Kidney (tissue), 22 donors: ENCODE measurements at places on chromosomes 11 and 22. TPM values are rescaled to one million over a fixed set of nuclear protein-coding genes. Genes with fewer than 3 reads are reported as not detected.

DNA sequence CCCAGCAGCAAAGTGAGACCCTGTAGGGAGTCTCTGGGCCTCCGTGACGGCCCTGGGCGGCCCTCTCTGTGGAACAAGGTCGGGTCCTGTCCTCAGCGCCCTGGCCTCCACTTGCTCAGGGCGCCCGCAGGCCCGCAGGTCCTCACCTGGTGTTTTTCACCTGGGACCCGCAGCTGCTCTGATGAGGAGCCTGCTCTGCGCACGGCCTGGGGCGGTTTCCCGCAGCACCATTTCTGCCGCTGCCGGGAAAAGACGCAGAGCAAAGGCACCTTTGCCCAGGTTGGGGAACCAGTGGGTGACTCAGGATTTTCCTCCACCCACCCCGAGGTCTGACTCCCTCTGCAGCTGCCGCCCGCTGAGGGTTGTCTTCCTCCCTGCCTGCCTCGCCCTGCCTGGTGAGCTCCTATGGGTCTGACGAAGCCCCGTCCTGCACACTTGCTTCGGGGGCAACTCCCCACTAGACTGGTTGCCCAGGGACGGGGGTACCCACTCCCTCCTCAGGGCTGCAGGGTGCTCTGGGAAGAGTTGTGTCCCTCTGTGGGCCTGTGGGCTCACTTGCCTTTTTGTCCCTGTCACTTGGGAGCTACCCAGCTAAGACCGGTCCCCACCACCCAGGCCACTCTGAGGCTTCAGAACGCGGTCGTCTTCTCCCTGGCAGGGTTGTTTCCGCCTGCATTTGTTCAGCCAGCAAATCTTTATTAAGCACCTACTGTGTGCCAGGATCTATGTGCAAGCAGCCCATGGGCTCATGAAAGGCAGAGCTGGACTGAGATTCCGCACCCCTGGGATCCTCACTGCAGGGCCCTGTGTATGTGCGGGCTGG is 89.5 kb downstream of the KCNQ1 start:
- DNase-seq: no peak

DNA sequence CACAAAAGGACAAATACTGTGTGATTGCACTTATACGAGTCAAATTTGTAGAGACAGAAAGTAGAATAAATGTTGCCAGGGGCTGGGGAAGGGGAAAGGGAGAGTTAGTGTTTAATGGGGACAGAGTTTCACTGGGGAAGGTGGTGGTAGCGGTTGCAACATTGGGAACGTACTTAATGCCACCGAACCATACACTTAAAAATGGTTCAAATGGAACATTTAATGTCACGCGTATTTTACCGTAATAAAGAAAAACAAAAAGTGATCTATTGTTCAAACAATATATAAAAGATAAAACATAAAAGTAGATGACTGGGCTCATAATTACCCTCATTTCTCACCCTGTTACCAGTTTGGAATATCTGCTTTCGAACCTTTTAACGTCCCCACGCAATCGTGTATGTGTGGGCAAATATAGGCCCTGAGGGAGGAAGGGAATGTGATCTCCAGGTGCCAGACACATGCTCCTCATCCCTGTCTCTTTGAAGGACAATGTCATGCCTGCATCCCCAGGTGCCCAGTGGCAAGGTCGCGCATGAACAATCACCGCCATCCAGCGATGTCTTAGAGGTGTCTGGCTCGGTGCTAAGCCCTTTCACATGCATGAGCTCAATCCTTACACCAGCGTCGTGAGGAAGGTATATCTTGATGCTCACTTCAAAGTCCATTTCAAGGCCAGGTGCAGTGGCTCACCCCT is 35.3 kb downstream of the LIF start:
- no peak for DNase-seq

Gene PANX3
- total RNA-seq: not detected

- no peak for DNase-seq
Measured at GRCh38 chr22:21920341-21921183, 32.1 kb downstream of the PPM1F start.

Gene STK33
- 11.9 TPM for total RNA-seq

Gene SLC16A8
- total RNA-seq: 0.31 TPM

DNA sequence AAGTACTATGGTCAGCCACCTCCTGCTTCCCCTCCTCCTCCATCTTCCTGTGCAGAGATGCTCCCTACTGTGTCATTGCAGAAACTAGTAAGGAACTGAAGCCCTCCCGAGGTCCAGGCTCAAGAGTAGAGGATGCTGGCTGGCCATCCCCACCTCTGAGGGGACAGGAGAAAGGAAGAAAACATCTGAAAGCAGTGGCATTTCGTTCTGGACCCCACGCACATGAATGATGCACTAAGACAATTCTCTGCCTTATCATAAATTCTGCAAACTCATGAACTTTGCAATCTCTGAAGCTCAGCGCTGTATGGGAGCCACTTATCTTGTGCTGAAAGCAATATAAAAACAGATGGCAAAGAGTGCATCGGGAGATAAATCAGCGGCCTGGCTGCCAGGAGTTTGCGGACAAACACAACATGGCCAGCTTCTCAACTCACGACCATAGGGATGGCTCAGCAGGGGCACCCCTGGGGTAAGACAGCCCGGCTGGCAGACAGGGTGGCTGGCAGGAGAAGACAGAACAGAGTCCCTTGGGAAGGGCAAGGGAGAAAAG is 306.4 kb downstream of the NXPE2 start:
- DNase-seq: no peak

- no peak for DNase-seq
Measured at GRCh38 chr11:129546266-129546665, 170.6 kb downstream of the BARX2 start.

DNA sequence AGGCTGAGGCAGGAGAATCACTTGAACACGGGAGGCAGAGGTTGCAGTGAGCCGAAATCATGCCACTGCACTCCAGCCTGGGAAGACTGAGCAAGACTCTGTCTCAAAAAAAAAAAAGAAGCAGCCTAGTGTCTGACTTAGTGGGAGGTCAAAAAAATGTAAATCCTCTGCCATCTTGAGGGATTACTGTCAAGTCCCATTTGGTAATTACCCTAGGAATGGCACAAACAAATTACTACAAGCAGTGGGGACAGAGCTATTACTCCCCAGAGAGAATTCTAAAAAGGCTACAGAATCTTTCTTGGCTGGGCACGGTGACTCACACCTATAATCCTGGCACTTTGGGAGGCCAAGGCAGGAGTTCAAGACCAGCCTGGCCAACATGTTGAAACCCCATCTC is 3.8 kb downstream of the SERPING1 start:
- DNase-seq: no peak

DNA sequence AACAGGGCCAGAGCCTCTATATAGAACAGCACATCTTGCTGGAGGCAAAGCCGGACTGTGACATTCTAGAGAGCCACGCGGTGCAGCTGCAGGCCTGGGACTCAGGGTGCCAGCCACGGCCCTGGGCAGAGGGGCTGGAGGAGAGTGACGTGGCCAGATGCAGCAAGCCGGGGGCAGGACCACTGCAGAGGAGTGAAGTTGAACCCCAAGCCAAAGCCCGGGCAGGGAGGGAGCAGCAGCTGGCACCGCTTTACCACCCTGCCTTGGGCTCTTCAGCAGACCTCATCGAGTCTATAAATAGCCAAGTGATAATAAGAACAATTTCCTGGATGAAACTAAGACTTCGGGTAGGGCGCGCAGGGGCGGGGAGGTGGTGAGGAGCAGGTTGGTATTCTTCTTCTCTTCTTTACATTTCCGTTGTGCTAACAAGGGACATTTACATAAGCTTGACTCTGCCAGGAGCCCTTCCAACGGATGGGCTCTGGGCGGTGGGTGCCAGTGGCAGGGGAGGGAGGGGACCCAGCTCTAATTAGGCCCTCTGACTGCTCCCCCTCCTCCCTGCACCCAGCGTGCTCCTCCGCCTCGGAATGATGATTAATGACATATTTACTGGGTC is 110.2 kb downstream of the ST3GAL4 start:
- DNase-seq: no peak

Gene PARVA
- total RNA-seq: 80.3 TPM

DNA sequence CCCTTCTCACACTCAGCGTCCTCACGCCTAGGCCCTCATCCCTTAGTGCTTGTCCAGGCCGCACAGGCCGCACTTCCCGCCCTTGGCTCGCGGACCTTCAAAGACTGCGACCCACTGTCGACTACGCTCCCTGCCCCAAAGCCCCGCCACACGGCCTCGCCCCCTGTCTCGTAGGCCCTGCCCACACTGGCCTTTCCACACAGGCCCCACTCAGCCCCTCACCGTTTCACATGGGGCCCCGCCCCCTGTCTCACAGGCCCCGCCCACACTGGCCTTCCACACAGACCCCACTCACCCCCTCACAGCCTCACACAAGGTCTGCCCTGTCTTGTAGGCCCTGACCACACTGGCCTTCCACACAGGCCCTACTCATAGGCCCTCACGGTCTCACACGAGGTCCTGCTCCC is 11.0 kb downstream of the NRXN2 start:
- no peak for DNase-seq

Gene ARHGAP8
- 35.7 TPM for total RNA-seq

- peak; percentile 77 for DNase-seq
Measured at GRCh38 chr11:131033151-131033651, 116.9 kb upstream of the SNX19 start.

DNA sequence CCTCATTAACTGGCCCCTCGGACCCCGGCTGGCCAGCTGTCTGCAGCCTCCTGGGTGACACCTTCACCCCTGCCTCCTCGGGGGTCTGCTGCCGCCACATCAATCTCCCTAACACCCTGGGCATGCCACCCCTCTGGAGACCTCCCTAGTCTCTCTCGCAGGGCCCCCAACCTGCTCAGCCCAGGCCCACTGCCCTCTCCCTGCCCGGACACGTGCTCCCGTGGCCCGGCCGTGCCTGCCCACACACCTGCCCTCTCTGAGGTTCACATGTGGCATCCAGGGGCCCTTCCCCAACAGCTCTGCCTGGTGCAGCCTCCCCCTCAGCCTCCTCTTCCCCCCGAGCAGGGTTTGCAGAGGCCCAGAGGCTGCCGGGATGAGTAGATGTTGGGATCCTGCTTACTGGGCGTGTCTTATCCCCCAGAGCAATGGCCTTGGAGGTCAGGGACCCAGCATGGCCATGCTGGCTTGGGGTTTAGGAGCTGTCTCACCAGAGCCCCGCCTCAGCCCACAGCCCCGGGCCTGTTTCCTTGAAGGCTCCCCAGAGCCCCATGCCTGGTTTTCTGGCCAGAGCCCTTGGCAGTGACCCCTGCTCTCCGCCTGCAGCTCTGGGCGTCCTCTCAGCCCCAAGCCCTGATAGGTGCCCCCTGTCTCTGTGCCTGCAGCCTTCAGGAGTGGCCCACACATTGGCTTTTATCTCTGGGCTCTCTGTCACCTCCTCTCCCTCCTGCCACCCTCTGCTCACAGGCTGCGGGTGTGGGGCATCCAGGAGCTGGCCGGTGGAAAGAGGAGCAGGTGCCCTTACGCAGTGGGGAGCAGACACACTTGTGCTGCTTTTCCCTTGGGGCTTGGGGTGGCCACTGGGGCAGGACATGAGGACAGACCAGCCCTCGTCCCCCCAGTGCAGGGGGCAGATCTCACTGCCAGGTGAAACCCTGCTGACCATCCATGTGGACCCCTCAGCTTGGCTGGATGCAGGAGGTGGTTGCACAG is 25.7 kb upstream of the SEPTIN5 start:
- DNase-seq: no peak

Gene ASPHD2
- 4.5 TPM for total RNA-seq

DNA sequence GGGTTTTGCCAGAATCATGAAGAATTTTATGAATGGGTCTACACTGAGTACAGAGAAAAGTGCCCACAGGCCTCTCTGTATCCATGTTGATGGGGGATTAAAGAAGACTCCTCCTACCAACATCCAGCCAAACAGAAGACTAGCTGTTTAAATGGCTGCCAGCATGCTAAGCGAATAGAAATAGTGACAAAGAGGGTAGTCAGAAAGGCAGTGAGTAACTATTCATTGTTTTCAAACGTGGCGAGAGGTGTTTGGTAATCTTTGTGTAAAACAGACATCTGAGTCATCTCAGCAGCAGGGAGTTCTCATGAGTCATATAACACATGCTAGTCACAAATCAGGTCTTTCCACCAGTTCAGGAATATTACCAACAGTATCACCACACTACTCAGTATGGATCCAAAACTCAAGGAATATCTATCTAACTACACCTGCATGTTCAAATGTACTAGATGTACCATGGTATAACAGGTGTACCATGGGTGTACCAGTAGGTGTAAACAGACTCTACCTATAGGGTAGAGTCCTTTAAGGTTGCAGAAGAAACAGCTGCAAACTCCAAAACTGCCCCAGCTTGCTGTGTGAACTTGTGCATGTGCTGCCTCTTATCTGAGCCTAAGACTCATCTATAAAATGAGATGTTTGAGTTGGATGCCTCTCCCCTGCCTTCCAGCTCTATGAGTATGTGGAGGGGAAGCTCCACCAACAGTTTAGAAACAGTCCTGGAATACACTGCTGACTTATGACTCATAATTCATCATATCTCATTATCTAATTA is 82.0 kb downstream of the SLC1A2 start:
- DNase-seq: no peak

DNA sequence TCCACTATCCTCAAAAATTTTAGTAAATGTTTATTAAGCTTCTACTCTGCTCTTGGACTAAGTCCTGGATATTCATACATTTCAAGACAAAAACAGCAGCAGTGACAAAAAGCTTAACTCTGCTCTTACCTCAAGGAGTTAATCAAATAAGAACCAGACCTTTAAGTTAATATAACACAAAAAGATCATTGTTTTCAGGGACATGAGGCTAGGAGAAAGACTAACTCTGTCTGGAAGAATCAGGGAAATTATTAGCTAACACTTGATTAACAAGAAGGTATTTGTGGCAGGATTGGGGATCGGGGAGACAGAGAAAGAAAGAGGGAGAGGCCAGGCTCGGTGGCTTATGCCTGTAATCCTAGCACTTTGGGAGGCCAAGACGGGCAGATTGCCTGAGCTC is 74.4 kb downstream of the PPP2R1B start:
- DNase-seq: no peak

DNA sequence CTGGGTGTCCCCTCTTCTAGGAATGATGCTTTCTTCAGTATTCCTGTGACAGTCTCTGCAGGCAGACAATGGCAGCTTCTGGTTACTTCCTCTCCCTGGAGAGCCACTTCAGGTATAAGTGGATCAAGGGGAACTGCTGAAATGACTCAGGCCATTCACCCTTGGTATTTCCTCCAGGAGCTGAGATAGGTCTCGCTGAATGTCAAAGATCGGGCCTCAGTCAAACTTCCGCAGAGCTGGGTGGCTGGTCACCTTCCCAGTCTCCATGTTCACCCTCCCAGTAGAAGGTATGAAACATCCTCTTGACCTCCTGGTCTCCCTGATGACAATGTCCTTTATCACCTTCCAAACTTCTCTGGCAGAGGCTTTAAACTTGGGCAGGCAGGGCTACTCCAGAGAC is 1.8 kb upstream of the ANKK1 start:
- no peak for DNase-seq
